ENCODE measurements at places on chromosomes 16 and 17. TPM values are rescaled to one million over a fixed set of nuclear protein-coding genes. Genes with fewer than 3 reads are reported as not detected.

SLC38A8 gene
- total RNA-seq, result not detected

TEDC2 gene
- 6.7 TPM for total RNA-seq

FBXW10 gene
- not detected for total RNA-seq

TUBG2 gene
- 33.3 TPM for total RNA-seq

GRCh38 chr17:34843682-34844081 is 117.6 kb downstream of the CCT6B start:
- no peak for DNase-seq

DNA sequence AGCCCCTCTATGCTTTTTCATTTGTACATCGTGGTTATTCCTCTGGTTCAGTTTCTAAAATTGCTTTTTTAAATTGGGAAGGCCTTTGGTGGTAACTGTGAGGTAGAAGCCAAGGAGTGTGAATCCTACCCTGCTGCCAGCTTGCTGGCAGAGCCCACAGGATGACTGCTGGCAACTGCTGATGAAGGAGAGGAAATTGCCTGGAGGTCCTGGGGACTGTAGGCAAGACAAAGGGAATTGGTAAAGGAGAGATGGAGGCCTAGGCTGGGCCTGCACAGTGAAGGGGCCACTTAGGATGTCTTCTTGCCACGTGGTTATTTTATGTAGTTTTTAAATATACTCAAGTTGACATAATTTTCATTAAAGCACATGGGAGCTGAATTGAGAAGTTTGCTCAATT is 15.8 kb downstream of the C17orf58 start:
- DNase-seq, result peak; percentile 57

DNA sequence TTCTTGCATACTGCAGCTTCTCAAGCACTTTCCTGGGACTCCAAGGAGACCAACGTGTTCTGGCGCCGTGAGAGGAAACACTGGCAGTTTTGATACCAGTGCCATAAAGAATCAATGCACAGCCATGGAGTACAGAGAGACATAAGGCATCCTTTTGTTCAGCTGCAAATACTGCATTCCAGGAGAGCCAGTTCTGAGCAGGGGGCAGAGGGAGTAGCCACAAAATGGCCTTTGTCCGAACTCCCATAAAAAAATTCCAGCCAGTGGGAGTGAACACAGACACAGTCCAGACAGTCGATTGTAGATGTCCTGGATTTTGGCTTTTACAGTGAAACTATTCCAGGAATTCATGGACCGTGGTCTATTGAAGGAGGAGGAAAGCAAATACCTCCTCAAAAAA is 36.2 kb upstream of the TEKT3 start:
- no peak for DNase-seq

DNA sequence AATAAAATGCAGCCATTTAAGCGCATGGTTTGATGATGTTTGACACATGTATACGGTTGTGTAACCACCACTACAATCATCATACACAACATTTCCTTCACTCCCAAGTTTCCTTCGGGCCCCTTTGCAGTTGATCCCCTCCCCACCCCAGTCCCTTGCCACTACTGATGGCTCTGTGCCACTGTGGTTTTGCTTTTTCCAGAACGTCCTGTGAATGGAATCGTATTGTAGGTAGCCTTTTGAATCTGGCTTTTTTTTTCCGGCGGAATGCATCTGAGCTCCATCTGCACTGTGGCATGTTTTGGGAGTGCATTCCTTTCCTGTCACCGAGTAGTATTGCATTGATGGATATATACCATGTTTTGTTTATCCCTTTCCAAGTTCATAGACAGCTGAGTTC is 15.1 kb upstream of the MAP2K3 start:
- no peak for DNase-seq

DNA sequence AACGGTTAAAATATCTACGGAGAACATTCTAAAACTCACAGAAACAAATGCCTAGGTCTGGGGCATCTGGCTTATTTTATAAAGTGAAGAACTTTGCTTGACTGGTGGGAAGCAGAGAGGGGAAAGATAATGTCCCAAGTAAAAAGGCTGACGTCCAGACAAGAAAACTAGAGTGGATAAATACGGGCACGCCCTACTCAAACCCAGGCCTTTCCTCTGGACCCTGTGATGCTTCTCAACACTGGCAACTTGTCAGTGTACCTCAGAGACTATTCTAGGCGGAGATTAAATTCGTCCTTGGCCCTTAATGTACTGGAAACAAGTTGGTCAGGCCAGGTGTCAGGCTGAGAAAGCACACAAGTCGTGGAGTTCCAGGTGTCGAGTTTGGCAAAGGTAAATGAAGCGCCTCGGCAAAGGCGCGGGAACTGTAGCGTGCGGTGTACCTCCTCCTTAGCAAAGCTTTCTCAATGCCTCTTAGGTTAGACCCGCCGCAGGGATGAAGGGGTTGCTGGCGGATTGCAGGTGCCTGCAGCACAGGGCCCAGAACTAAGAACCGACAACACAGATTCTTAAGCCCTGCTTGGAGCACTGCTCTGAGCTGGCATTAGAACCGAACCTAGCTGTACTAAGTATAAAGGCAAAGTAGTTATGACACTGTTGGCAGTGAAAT is 668 bp upstream of the UNK start:
- no peak for DNase-seq

- DNase-seq, result no peak
These were observed 95.6 kb downstream of the C16orf95 start for GRCh38 chr16:87221633-87222032.

DNA sequence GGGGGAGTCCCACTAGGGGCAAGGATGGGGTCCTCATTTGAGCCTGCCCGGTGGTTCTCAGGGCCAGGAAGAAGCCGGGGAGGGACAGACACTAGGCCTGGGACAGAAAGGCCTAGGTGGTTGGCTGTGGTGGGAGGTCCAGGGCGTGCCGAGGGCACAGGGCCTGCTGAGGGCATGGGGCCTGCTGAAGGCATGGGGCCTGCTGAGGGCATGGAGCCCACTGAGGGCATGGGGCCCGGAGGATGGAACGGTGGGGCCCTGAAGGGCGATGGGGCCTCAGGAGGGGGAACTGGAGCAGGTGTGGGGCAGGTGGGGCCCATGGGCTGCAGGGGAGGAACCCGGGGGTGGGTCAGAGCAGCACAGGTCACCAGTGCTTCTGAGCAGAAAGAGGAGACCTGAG is 31.2 kb downstream of the PELP1 start:
- DNase-seq, result no peak

GRCh38 chr17:81294512-81295030 is 536 bp downstream of the SLC38A10 start:
- DNase-seq, result no peak

DNA sequence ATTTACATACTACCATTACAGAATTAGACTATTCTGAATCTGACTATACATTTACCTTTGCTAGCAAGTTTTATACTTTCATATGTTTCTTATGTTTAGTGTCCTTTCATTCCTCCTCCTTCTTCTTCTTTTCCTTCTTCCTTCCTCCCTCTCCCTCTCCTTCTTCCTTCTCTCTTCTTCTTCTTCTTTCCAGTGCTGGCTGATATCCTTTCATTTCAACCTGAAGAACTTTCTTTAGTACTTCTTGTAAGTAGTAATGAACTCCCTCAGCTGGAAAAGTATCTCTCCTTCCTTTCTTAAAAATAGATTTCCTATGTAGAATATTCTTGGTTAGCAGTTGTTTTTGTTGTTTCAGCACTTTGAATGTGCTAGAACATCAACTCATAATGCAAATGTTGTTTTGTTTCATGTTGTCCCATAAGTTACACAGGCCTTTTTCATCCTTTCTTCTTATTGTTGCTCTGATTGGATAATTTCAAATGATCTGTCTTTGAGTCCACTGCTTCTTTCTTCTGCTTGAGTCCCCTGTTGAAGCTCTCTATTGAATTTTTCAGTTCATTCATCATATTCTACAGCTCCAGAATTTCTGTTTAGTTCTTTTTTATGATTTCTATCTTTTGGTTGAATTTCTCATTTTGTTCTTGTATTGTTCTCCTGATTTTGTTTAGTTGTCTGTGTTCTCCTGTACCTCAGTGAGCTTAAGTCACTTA is 15.1 kb upstream of the TBX4 start:
- no peak for DNase-seq

DNA sequence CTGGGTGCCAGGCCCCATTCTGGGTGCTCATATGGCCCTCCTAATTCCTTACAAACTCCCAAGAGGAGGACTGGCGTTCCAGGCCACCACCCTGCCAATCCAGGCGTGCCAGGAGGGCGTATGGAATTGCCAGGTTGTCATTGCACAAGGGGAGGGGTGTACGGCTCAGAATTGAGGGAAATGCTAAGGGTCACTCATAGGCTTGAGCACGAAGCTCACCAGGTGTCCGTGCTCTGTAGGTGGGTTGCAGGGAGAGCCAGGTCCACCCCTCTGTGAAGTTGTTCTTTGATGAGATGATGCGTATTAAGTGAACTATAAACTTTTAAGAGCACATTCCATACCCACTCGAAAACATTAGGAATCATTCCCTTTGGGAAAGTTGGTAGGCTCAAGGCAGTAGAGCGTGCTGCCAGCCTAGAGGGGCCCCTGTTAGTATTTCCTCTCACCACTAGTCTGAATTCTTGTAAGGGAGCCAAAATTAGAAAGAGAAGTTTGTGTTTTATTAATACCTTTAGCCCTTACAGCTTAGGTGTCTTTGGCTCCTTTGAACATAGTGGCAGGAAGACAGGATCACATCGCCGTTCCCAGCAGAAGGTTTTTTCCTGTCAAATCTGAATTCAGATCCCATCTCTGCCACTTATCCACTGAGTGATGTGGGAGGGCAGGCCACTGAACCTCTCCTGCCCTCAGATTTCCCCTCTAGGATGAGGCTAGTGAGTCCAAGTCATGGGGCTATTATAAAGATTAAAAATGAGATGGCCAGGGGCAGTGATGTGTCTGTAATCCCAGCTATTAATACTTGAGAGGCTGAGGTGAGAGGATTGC is 38.7 kb upstream of the NFAT5 start:
- DNase-seq, result no peak

- peak; percentile 68 for DNase-seq
These were observed 91.7 kb upstream of the TOB1 start for GRCh38 chr17:50957600-50958575.

- no peak for DNase-seq
These were observed 18.8 kb upstream of the TMEM220 start for GRCh38 chr17:10748531-10749181.

DNA sequence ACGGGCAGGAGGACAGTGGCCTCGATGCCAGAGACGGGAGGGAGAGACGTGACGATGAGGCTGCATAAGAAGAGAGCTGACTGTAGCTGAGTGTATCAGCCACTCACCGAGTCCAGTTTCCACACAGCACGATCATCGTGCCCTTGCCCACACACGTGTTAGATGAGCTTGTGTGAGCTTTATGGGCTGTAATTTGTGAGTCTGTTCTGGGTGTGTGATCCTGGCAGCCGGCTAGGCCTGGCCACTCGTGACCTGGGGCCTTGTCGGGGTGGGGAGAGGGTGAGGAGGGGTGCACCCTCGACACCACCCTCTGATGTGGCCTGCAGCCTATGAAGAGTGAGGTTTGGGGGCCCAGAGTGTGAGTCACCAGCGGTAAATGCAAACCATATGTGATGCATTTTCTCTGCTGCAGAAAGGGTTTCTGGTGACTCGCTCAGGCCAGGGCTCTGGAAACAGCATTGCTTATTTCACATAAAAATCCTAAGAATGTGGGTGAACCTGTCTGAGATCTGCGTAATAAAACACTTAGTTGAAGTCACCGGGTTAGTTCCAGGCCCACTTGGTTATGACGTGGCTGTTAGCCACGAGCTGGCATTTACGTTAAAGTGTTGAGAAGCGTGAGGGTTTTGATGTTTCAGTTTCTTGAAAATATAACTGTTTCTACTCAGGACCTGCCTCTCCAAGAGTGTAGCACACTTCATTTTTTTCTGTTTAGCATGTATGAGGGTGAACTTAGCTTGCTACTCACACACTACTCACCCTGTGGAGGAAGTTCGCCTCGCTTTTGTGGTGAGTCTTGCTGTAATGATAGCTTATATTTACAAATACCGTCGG is 4.2 kb downstream of the METRNL start:
- no peak for DNase-seq

DNA sequence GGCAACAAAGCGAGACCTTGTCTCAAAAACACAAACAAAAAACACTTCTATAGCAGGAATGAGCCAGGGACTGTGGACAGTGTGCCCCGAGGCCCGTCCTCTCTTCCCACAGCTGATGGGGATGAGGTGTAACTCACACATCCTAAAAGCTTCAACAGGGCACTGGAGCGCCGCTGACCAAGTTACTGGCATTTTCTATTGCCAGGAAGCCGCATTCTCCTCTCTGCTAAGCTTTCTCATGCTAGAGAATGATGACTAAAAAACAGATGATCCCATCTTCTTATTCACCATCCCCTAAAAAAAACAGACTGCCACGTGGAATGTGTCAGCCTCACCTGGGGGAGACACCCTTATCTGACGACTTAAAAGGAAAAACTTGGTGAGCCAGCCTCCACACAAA is 16.3 kb downstream of the CARHSP1 start:
- DNase-seq, result no peak

DNA sequence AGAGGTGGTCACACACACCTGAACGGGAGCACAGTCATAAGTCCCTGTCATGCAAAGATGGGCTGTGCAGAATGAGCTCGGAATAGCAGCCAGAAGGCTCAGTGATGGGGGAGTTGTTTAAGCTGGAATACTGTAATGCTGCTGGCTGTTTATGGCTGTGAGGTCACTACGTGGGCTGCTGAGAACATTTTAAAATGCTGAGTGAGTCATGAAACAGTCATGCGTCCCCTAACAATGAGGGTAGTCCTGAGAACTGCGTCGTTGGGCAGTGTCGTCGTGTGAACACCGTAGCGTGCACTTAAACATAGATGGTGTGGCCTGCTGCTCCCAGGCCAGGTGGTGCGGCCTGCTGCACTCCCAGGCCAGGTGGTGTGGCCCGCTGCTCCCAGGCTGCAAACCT is 39.7 kb downstream of the TBCD start:
- DNase-seq, result no peak

- DNase-seq, result peak; percentile 88
These were observed 66.0 kb upstream of the ZNF423 start for GRCh38 chr16:49921791-49922456.

DNA sequence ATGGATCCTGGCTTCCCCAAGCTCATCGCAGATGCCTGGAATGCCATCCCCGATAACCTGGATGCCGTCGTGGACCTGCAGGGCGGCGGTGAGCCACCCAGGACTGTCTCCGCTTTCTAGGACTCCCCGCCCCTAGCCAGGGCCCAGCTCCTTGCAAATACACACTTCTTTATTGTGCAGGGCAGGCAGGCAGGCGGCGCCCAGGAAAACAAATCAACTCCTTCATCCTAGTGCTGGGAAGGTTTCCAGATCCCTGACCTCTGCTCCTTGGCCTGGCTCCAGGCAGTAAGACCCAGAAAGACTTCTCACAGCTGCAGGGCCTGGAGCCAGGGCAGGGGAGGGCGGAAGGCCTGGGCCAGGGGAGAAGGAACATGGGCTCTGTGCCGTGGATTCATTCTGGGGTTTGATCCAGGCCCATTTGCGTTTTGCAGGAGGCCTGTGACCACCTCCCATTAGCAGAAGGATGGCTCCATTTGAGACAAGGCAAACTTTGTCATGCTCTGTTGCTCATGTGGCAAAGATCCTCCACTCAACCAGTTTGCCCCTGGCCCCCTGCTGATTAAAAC is 6.0 kb upstream of the LPCAT2 start:
- DNase-seq, result peak; percentile 85

All from osteocyte (in vitro differentiated cells).